ENCODE measurements at places on chromosomes 11 and 22.

GRCh38 chr22:45516163-45516562 lies 13.5 kb downstream of the FBLN1 start:
- no peak for DNase-seq

DNA sequence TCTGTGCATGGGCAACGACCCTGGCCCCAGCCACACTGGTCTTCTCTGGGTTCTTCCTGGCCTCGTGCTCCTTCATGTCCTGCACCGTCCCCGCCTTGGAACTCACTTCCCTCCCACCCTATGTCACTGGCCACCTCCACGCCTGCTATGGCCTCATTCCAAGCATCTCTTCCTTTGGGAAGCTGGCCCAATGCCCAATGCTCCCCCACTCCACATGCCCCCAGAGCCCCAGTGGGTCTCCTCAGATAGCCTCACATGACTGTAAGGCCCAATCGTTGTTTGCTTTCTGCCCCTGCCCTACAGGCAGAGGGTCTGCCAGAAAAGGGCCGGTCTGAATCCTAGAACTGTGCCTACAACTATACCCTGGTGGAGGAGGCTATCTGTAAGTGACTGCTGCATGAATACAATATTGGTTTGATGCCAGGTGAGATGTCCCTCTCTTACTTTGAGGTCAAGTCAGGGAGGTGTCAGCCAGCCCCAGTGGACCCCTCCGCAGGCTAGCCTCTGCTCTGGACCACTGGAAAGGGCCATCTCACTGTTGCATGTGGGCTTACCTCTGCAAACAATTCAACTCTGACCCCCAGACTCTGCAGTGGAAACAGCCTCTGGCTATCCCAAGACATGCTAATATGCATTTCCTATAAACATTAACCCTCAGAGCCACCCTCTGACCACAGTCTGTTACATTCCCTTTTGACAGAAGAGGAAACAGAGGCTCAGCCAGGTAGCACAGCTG lies 2.1 kb upstream of the GNAZ start:
- no peak for DNase-seq

GRCh38 chr11:88281317-88281712 lies 56.2 kb downstream of the CTSC start:
- DNase-seq: no peak

DNA sequence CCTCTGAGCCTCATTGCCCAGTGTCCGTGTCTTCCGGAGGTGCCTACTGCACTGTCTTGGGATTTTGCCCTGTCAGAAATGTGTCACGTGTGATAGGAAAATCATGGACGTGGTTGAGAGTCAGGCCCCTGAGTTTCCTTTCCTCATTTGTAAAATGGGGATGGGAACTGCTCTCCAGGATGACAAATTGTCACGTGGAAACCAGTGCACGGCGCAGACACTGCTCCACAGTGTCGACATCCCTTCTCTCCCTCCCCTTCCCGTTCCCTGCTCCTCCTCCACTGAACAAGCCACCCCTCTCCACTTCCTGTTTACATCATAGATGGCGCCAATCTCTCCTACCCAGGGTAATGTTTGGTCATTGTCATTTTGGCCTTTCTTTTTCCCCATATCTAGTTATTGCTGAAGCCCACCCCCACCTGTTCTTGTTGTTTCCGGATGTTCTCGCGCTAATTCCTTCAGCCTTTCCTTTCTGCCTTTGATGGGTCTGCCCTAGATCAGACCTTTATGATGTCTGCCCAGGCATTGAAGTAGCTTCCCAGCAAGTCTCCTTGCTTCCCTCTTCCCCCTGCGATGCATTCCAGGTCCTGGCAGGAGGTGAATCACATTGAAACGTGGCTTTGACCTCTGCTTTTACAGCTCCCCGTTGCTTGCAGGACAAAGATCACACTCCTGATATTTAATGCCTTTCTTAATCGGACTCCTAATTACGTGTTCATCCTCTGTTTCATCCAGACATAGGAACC lies 91.8 kb downstream of the TBC1D22A start:
- DNase-seq: no peak

DNA sequence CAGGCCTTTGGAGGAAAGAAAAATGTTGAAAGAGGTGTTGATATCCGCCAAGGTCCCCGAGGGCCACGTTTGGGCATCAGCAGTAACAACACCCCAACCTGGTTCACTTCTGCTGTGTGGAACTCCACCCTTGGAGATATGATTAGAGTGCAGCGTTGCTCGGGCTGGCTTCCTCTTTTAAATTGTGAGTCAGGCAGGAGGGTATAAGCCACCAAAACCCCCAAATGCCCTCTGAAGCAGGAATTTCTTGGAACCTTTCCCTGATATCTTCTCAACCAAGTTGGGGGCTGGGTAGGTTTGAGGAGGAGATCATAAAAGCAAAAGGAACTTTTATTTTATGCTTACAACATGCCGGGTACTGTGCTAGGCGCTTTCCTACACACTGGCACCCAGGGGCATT lies 6.4 kb upstream of the C11orf96 start:
- no peak for DNase-seq

GRCh38 chr22:34588871-34589545 lies 476.9 kb upstream of the ISX start:
- DNase-seq: no peak

DNA sequence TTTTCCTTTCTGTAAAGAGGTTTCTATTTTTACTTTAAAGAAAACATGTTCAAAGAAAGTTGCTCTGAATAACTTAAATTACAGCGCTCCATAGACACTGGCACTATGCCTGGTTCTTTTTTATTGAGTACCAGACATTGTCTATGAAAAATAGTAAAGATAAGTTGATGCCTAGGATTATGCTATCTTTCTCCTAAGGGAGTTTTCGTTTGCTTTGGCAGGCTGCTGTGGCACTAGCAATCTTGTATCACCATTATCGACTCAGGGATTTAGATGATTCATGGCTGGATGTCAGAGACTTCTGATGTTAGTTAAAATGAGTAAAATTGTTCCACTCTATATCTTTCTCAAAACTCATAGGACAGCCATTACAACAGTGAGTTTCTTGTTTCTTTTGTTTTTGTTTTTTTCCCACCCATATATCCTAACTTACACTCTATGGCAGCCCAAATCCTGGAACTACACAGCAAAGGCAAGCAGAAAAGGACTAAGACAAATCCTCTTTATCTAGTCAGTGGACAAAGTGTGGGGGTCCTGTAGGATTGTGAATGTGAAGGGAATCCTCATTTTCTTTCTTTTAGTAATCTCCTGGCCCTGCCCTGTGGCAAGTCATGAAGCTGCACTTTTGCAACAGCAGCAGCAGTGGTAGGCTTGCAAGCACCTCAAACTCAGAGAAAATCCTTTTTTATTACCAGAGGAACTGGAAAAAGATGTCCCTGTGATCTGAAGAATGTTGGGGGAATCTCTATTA lies 20.7 kb downstream of the SLN start:
- DNase-seq: no peak

DNA sequence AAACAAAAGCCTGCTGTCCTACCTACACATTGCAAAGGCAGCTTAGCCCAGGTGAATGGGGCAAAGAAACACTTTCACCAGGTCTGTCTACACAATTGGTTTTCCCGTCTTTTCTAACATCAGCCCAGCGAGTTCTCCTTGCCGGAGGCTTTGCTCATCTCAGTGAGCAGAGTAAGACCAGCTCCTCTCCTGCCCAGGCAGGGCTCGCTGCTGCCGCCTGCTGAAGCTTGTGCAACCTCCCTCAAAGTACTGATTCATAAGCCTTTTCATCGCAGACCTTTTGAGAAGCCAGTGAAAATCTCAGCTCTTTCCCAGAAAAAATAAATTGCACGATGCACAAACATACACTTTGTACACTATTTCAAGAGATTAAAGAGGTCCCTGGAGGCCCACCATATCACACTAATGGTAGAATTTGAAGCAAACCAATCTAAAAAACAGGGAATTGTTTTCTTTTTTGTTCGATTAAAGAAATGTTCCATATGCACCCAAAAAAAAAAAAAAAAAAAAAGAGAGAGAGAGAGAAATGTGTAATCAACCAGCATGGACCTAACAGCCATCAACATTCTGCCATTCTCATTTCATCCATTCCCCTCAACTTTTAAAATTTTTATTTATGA lies 328.1 kb upstream of the MPPED2 start:
- DNase-seq: peak; percentile 7

DNA sequence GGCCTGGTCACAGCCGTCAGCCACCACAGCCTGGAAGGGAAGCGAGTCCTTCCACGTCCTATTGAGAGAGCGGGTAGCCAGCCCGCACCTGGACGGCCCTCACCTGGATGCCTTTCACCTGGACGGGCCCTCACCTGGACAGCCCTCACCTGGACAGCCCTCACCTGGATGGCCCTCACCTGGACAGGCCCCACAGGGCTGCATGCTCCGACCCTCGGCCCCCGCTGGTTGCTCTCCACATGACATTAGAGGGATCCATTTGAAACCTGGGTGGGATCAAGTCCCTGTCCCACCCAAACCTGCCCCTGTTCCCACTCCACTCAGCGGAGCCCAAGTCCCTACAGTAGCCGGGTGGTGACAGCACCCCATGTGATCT lies 3.7 kb downstream of the C1QTNF6 start:
- DNase-seq: no peak

DNA sequence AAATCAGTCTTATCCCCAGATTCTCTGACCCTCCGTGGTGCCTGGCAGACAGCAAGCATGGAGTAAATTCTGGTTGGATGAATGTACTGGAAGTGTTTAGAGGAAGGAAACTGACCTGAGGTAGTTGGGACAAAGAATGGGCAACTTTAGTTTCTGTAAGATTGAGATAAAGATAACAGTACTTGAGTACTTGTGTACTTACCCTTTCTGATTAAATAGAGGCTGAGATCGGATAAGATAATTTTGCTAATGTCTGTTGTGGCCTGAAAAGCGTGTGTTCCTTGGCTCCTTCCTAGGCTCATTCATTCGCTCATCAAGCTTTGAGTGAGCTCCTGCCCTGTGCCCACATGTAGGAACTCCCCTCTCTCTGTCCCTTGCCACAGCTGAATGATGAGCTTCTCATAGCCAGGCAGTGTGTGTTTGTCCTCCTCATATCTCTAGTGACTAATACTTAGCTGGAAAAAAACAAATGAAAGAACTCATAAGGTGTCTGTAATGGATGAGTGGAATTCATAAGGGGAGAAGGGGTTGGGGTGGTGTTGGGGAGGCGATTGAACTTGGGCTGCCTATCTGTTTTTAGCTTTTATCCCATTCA lies 118.1 kb downstream of the DBX1 start:
- no peak for DNase-seq

GRCh38 chr11:17163736-17164135 lies 44.0 kb downstream of the PIK3C2A start:
- no peak for DNase-seq

- no peak for DNase-seq
Observed at GRCh38 chr22:28629420-28630176, 50.0 kb downstream of the TTC28 start.

- DNase-seq: no peak
Observed at GRCh38 chr11:130616573-130616972, 168.1 kb downstream of the ADAMTS15 start.

- no peak for DNase-seq
Observed at GRCh38 chr11:102274628-102275027, 42.7 kb upstream of the BIRC3 start.

GRCh38 chr22:45696227-45696626 lies 24.6 kb downstream of the ATXN10 start:
- DNase-seq: no peak

GRCh38 chr11:28797536-28797935 lies 689.3 kb downstream of the METTL15 start:
- no peak for DNase-seq

DNA sequence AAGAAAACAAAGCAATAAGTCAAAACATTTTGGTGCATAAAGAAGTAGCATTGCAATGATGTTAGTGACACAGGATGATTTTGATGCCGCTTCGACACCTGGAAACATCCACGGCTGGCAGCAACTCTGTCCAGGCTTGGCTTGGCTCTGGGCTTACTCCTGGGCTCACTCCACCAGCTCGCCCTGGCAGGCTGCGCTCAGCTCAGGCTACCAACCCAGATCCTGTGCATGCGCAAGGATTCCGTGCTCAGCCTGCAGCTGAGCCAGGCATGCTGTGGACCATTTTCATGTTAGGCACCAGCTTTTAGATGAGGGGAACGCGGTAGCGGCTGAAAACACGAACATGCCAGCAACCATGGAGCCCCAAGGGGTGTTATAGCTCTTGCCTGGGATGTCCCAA lies 66.0 kb downstream of the SLC25A17 start:
- no peak for DNase-seq

GRCh38 chr11:79212741-79213190 lies 228.1 kb downstream of the TENM4 start:
- no peak for DNase-seq

- peak; percentile 52 for DNase-seq
Observed at GRCh38 chr22:17980638-17981051, 43.7 kb downstream of the MICAL3 start.

DNA sequence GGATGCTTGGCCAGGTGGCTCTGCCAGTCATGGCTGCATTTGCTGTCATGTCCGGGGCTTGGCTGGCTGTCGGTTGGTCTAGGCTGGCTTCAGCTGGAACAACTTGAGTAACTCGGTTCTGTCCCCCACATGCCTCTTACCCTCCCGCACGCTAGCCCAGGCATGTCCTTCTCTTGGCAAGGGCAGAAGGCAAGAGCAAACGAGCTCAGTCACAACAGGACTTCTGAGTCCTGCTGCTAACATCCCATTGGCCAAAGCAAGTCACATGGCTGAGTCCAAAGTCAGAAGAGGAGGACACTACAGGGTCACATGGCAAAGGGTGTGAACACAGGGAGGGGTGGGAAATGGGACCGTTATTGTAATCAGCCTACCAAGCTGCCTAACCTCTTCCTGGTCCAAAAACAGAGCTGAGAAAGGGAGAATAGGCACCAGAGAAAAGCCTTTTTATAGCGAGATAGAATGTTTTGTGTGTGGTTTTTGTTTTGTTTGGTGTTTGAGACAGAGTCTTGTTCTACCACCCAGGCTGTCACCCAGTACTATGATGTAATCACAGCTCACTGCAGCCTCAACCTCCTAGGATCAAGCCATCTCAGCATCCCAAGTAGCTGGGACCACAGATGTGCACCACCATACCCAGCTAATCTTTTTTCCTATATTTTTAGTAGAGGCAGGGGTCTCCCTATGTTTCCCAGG lies 81.9 kb downstream of the MN1 start:
- DNase-seq: no peak

DNA sequence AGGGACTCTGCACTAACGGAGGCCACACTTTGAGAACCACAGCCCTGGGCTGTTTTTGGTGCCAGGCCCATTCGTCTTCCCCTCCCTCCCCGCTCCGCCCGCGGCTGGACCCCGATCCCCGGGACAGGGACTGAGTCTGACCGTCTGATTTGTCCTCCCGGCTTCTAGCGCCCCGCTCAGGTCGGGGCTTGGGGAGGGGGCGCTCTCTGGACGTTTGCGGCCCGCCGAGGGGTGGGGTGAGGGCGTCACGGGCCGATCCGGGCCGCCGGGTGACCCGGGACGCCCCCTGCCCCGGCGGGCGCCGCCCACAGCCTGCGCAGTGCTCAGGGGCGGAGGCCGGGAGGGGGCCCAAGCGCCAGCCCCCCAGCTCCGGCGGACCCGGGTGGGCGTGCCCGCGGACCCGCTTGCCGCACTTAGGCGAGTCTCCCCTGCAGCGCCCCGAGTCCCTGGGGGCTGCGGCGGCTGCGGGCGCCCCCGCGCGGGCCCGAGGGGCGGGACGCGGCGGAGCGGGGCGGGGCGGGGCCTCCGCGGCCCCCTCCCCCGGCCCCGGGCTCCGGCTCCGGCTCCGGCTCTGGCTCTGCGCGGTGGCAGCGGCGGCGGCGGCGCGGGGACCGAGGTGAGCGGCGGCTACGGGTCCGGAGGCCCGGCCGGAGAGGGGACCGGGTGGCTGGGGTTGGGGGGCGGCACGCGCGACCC lies 33.7 kb upstream of the PRR5 start:
- no peak for DNase-seq

- no peak for DNase-seq
Observed at GRCh38 chr11:68934666-68935065, 31.0 kb downstream of the IGHMBP2 start.

GRCh38 chr11:19970944-19971343 lies 189.3 kb downstream of the DBX1 start:
- peak; percentile 27 for DNase-seq

All from activated CD4-positive, alpha-beta T cell treated with anti-CD3 and anti-CD28 coated beads, Interleukin-2, amount 50 U/mL, for 48 hours (primary cell).